Activated T-helper 9 cell treated with anti-CD3 and anti-CD28 coated beads, Interleukin-2, amount 50 U/mL, for 16 hours (primary cell): ENCODE measurements at places on chromosomes 12 and 14.

DNA sequence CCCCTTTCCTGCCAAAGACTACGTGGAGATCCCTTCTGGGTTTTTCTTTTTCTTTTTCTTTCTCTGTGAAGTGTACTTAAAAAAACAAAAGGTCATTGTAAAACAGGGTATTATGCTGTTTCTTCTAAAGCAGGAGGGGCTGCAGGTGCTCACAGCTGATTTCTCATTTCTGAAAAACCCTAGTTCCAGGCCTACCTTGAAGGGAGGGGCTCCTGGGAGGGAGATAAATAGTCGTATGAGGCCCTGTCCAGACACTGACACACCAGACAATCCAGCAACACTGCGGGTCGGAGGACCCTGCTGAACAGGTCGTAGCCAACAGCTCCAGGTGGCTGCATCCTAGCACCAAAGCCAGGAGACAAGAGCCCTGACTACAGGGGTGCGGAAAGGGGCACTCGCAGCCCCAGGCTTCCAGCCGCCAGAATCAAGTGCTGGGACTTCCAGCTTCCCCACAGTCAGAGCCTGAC is 41.1 kb downstream of the PSMA6 start:
- no peak for DNase-seq

DNA sequence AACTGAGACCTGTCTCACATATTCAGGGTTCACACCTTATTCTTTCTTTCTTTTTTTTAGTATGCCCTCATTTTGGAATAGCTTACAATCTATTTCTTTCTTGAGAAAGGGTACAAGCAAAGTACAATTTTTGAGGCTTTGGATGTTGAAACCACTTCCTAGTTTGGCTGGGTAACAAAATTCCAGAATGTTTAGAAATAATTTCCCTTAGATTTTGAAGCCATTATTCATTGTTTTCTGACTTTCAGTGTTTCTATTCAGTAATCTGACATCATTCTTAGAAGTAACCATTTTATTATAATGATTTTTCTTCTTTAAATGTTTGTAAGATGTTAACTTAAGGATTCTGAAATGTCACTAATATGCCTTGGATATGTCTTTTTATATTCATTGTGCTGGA is 28.2 kb downstream of the ST8SIA1 start:
- DNase-seq: no peak

DNA sequence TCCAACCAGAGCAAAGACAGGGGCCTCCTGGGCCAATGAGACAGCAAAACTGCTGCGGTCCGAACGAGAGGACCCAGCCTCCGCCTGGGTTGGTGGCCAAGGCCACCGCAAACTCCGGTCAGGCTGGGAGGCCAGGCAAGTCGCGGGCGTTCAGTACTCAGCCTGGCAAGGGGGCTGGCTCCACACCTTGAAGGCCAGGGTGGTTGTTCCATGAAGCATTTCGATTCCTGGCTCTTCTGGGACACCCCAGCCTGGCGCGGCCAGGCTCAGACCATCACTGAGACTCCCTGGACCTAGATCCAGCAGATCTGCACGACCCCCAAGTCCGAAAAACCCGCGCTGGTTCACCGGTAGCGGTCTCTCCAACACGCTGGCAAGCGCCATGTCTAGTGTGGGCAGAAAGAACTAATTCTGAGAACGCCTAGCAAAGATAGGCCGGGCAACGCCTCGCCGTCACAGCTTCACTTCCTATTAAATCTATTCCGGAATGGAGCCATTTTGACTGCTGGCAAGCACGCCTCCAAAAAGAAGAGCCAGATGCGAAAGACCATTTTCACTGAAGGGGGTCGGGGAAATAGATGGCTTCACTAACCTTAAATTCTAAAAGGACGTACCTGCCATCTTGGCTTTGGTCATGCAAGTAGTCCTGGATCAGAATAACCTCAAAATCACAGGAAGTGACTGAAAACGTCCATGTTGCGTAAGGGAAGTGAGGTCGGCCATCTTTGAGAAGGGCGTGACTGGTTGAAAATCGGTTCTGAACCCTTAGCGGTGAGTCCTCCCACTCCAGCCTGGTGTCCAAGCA is at the start of gene PSMB5:
TSS of gene PSMB5 (minus strand) at position 403 of the 805 bp plus-strand sequence. CDS start at position 384, 19 bp downstream.
- DNase-seq: peak; percentile 77

- DNase-seq: no peak
Measured at GRCh38 chr14:69493038-69493437, 8.5 kb downstream of the PLEKHD1 start.

- DNase-seq: no peak
Measured at GRCh38 chr14:24165785-24166184, 4.7 kb downstream of the IRF9 start.

DNA sequence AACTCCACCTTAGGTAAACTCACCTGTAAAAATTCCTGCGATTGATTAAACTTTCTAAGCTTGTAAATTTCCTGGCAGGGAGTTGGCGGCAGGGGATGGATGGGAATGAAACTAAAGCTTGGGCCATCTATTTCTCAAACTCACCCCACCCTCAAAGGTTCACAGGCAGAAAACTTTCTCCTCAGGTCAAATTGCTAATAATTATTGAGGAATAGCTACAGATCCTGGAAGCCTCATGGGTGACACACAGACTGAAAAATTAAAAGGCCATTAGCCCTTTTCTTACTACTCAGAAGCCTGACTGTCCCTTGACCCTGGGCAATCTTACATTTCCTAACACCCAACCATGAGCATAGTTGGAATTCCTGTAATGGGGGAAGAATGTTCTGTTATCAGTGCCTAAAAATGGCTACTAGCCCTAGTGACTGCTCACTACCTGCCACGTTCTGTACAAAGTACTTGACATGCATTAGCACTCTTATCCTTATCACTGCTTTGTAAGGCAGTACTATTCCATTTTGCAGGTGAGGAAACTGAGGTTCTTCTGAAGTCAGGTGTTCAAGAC is 12.4 kb upstream of the SYNDIG1L start:
- DNase-seq: no peak

GRCh38 chr14:70804556-70805162 is 4.7 kb downstream of the MAP3K9 start:
- no peak for DNase-seq

DNA sequence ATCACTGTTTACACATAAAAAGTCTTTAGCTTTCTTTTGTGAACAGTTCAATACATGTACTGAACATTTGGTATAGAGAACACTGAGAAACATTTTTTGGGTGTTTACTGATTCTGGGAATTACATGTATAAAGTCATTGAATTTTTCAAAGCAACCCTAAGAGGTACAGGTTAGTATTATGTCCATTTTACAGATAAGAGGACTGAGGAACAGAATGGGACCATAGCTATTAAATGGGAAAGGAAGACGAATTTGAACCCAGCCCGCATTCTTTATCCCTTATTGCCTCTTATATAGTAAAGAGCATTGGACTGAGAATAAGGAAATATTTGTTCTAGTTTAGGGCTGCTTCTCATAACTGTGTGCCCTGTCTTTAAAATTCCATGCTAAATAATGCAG is 889 bp upstream of the KANSL2 start:
- DNase-seq: no peak

DNA sequence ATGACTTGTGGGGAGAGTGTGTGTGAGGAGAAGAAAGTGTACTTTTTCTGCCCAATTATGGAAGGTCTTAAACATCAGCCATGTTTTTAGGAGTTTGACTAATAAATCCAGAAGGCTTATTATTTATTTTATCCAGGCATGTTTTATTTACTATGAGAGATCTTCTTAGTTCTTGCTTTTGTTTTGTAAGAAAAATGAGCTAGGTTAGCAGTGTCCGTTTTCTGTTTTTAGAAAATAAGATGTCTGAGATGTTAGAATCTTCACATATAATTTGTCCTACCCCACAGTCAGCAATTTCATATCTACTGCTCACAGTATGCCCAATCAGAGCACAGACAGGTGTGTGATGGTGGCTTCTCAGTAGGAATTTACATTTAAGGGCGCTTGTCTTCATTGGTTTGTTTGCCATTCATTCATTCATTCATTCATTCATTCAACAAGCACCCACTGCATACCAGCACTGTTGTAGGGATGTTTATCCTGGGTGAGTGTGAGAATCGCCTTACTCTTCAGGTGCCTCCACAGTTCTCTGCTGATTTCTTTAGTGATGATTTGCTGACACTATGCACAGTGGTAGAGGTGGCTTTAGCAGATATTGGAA is 83.2 kb downstream of the CRADD start:
- DNase-seq: no peak

DNA sequence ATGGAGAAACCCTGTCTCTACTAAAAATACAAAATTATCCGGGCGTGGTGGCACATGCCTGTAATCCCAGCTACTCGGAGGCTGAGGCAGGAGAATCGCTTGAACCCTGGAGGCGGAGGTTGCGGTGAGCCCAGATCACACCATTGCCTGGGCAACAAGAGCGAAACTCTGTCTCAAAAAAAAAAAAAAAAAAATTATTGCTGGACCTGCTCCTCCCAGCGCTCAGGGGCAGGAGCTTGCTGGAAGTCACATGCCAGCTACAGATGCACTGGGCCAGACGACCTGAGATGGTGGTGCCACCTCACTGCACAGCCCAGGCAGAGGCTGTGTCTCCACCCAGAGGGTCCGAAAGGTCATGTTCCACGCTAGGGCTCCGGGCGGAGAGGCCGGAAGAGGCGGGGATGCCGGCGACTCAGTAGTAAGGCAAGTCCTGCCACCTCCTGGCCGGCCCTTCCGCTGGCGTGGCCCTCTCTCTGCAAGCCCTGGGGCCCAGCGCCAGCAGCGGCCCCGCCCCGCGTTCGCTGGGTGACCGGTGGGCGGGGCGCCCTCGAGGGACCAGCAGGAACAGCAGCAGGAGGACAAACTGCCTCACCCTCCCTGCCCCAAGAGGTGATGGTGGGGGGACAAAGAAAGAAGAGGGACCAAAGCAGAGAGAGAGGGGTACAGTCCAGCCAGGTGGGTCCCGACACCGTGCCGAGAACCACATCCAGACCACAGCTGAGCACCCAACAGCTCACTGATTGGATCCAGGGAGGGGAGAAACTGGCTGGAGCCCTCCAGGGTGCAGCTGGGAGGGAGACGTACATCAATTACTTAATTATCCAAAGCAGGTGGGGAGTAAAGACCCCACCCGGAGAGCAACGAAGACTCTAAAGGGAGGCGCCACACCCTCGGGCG is 3.6 kb upstream of the RHOF start:
- no peak for DNase-seq

DNA sequence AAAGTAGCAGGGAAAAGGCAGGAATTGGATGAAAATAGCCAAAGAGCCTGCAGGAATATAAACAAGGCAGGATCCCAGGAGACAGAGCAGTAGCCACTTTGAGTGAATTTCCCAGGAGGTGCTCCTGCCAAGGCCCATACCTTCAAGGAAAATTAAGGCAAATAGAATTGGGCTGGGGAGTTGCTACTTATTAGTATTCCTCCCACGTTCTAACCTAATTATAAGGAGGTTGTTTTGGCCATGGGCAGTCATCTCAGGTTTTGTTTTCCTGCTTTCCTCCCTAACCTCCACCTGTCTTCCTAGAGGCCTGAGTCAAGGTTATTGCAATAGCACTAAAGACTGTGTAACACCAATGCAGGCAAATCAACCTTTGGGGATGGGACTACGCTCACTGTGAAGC is 73.1 kb downstream of the DAD1 start:
- no peak for DNase-seq

DNA sequence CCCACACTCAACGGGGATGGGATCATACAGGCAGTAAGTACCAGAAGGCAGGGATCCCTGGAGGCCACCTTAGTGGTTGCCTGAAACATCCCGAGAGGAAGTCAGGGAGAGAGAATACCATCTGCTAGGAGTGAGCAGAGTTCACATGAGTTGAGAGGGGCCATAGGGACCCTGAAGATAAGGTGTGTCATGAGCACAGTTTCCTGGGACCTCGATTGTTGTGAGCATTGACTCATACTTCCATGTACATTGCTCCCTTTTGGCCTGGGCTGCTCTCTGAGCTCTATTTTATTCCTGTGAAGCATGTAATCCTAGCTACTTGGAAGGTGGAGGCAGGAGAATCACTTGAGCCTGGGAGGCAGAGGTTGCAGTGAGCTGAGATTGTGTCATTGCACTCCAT is 120.5 kb downstream of the TBC1D30 start:
- no peak for DNase-seq

DNA sequence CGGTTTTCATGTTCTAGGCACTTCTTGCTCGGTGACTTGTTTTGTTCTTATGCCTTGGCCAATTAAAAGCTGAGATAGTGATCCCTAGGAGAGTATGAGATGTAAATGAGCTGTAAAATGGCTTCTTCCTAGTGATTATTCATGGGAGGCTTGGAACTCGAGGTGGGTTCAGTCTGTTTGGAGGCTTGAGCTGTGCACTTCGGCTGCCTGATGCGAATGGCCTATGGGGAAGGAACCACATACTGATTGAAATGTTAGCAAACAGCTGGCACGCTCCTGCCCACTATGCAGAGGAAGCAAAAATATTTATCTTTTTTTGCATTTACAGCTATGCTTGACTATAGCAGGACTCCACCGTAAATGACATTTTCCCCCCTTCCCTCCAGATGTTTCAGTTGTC is 75.5 kb downstream of the PLXNC1 start:
- DNase-seq: no peak

GRCh38 chr14:20477211-20477876 is 8.1 kb downstream of the PNP start:
- DNase-seq: no peak

GRCh38 chr12:3251067-3251466 is 173.9 kb downstream of the TSPAN9 start:
- no peak for DNase-seq

- DNase-seq: no peak
Measured at GRCh38 chr14:24613241-24613640, 3.8 kb upstream of the GZMH start.

- DNase-seq: no peak
Measured at GRCh38 chr12:12523229-12523628, 39.4 kb downstream of the DUSP16 start.

DNA sequence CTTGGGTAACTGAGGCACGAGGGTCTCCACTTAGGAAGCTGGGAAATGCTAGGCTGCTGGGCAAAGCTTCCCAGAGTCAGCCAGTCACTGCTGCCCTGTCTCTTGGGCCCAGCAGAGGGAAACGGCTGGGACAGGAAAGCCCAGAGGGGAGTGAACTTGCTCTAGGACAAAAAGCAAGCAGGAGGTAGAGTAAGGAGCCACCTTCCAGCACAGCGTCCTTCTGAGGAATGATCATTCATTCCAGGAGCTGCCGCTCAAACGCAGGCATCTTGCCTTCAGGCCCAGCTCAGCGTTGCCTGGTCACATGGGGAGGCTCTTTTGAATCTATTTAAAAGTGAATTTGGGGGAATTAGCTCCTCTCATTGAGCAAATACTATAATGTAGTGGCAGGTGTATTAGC is 118.6 kb downstream of the CRACR2A start:
- DNase-seq: no peak
